ENCODE measurements at places on chromosomes 12 and 14.

GRCh38 chr12:24625103-24625502 is 323.8 kb downstream of the BCAT1 start:
- DNase-seq: no peak

- no peak for DNase-seq
These were observed 216.6 kb upstream of the PWP1 start for GRCh38 chr12:107469011-107469410.

DNA sequence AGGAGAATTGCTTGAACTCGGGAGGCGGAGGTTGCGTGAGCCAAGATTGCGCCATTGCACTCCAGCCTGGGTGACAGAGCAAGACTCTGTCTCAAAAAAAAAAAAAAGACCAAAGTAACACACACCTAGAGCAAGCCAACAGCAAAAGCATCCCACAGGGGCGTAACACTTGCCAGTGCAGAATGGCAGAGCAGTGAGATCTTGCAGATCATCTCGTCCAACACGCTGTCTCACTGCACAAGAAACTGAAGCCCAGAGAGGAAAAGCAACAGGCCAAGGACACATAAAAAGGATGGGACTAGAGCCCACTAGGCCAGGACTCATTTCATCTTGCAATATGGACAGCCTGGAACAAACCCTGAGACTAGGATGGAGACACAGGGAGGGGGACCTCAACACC is 12.7 kb upstream of the KRT78 start:
- no peak for DNase-seq

- no peak for DNase-seq
These were observed 315 bp downstream of the ABCD2 start for GRCh38 chr12:39619316-39619659.

- no peak for DNase-seq
These were observed 208.6 kb downstream of the BTG1 start for GRCh38 chr12:91937009-91937408.

Measured in posterior cingulate gyrus (tissue), 11 donors.